ENCODE measurements at places on chromosomes 11 and 22.

DNA sequence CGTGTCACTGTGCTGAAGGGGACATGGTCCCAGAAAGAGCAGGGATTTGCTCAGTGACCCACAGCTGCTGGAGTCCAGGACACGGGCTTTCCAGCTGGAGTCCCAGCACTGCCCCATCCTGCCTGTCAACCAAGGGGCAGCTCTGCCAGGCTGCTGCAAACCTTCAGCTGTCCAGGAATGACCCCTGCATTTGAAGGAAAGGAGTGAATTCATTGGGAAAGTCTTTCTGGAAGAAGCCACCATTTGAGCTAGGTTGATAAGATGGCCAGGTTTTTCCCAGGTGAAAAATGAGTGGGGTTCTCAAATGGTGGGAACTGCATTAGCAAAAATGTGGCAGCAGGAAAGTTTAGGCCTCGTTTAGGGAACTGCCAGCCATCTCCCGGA is 9.4 kb downstream of the KCNK7 start:
- DNase-seq = no peak

- no peak for DNase-seq
Measured at GRCh38 chr11:121936370-121936769, 179.6 kb downstream of the BLID start.

DNA sequence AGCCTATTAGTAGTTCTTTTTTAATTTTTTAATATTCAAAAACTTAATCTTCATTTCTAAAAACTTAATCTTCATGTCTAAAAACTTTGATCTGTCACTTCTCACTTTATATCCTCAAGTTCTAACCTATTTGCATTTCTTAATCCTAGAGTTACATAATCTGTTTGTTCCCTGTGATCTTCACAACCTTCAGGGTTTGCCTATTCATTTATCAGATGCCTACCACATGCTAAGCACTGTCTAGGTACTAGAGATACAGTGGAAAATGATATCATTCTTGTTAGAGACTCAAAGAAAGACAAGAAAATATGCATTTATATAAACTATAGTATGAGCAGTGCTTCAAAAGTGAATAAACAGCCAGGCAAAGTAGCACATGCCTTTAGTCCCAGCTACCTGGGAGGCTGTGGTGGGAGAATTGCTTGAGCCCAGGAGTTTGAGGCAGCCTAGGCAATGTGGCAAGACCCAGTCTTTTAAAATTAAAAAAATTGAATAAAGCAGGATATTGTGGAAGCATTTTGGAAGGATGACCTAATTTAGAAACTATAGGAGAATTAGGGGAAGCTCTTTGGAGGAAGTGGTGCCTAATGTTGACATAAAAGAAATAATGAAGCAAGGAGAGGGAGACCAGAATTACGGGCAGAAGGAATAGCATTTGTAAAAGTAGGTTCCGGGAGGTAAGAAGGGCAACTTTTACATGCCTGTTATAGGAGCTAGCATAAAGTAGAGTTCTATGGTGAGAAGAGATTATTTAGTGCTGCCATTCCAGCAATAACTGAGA is 54.4 kb upstream of the GRK2 start:
- DNase-seq = no peak

DNA sequence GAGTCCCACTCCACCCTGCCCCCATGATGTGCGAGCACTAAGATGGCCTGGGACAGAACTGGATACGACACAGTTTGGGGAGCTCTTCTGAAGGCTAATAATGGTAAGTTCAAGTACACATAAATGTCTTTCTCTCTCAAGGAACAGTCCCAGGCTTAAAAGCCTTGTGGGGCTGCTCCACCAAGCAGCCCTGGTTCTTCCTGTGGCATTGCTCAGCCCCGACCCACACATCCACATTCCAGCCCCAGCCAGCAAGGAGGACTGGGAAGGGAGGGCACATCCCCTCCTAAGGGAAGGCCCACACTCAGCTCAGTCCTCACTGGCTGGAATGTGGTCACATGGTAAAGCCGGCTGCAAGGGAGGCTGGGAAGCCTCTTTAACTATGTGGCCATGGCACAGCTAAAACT is 13.3 kb upstream of the MB start:
- DNase-seq = no peak

GRCh38 chr11:47192111-47192510 is 5.9 kb upstream of the PACSIN3 start:
- no peak for DNase-seq

- no peak for DNase-seq
Measured at GRCh38 chr11:69721106-69721505, 17.3 kb upstream of the FGF19 start.

DNA sequence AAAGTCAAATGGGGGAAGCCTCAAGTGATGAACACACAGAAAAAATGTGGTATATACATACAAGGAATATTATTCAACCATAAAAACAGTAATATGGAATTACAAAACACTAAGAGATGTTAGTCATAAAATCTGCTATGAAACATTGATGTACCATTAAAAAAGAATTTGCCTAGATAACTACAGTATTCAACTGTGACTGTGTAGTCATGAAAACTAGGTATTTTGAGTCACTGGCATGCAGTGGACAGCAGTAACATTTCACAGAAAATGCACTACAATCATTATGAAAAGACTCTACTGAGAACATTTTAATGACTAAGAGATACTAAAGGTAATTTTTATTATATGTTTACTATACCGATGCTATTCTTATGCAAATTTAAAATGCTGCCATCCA is 11.7 kb downstream of the ZNF195 start:
- DNase-seq = no peak

DNA sequence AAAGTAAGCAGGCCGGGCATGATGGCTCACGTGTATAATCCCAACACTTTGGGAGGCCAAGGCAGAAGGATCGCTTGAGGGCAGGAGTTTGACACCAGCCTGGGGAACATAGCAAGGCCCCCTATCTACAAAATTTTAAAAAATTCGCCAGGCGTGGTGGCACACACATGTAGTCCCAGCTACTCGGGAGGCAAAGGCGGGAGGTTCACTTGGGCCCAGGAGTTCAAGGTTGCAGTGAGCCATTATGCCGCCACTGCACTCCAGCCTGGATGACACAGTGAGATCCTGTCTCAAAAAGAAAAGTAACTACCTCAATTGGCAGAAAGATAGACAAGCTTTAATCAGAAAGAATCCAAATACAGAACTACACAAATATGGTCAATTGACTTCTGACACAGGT is 31.0 kb downstream of the CADM1 start:
- DNase-seq = no peak

GRCh38 chr11:99391245-99391644 is 370.5 kb downstream of the CNTN5 start:
- no peak for DNase-seq

- DNase-seq = no peak
Measured at GRCh38 chr11:110182886-110183285, 89.7 kb downstream of the ZC3H12C start.

- no peak for DNase-seq
Measured at GRCh38 chr11:88345408-88345807, 7.9 kb upstream of the CTSC start.

- no peak for DNase-seq
Measured at GRCh38 chr11:110870816-110871522, 158.7 kb upstream of the ARHGAP20 start.

DNA sequence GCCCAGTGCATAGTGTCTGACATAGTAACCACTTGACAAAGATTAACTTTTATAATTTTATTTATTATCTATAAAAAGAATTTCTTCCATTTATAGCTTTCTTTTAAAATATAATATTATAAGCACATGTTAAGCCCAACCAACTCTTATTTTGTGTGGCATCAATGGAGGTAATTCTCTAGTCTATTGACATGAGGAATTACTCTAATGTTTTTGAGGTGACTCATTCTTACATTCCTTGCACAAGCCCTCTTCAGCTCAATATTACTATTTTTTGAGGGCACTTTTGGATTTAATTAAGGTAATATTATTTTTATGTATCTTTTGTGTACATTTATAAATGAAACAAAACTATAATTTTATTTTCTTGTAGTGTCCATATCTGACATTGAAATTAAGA is 59.6 kb downstream of the AASDHPPT start:
- no peak for DNase-seq

DNA sequence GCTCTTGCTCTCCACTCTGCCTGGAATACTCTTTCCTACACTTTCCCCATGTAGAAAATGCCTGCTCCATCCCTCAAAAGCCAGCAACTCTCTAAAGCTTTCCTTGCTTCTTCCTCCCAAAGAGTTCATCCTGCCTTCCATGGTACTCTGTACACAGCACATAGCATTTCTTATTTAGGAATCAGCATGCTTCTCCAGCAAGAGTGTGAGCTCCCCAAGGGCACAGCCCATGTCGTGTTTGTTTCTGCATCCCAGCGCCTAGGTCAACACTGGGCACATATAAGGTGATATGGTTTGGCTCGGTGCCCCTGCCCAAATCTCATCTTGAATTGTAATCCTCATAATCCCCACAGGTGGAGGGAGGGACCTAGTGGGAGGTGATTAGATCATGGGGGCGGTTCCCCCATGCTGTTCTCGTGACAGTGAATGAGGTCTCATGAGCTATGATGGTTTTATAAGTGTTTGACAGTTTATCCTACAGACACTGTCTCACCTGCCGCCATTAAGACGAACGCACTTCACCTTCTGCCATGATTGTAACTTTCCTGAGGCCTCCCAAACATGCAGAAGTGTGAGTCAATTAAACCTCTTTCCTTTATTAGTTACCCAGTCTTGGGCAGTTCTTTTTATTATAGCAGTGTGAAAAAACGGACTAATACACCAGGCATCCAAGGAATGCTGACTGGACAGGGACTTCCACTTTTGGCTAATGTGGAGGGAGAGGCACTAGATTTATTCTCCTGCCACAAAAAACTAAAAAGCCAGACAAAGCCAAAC is 8.2 kb downstream of the VPS37C start:
- DNase-seq = no peak

DNA sequence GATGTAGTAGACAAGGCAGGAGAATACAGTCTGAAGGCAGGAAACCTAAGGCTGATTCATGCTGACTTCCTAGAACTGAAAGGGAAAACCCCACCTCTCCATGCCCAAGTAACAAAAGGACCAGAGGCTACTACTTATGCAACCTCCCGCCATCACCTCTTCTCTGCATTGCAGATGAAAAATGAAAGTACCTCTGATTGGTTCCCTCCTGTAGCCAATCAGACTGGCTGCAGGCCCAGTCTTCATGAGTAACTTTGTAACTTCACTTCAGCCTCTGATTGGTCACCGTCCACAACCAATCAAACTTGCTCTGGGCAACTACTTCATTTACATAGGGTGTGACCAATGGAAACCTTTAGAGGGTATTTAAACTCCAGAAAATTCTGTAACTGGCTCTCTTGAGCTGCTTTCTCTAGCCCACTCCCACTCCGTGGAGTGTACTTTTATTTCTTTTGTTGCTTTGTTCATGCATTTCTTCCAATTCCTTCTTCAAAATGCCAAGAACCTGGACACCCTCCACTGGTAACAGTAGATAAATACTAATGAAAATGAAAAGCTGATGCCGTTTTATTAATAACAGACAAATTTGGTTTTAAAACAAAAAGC is 5.2 kb upstream of the MAP6 start:
- DNase-seq = no peak

DNA sequence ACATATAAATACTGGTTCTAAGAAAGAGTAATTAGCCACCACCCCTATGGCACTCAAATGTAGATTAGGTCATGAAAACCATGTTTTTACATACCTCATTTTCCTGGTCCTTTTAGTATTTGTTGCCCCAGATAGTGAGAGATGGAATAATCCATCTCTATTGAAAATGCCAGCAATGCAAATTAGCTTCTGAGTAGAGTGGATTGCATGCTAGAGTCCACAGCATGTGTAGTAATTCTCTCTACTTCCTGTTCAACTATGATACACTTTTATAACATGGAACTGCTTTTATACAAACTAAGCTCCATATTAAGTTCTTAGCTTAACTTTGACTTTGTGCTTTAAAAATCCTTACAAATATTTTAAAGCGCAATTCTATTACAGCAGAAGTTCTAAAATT is 73.2 kb downstream of the TRPC6 start:
- no peak for DNase-seq

- DNase-seq = no peak
Measured at GRCh38 chr11:86523738-86524619, 148.4 kb downstream of the ME3 start.

DNA sequence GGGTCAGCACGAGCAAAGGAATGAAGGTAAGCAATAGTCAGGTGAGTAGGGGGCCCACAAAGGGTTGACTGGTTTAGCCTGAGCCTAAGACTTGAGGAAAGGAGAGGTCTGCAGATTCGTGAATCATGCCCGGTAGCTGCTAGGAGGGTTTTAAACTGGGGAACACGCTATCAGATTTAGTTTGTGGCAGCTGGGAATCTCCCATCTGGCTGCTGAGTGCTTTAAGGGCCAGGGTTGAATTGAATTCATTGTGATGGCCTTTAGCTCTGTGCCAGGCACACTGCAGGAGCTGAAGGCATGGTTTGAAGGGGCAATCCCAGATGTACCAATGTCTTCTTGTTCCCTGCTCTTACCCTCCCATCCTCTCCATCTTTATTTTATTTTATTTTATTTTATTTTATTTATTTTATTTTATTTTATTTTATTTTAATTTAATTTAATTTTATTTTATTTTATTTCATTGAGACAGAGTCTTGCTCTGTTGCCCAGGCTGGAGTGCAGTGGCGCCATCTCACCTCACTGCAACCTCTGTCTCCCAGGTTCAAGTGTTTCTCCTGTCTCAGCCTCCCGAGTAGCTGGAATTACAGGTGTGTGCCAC is 1.9 kb upstream of the NECTIN1 start:
- DNase-seq = no peak

- DNase-seq = no peak
Measured at GRCh38 chr11:10285148-10285802, 8.7 kb downstream of the SBF2 start.

GRCh38 chr22:23571486-23571885 is 8.6 kb downstream of the IGLL1 start:
- DNase-seq = no peak

- DNase-seq = no peak
Measured at GRCh38 chr11:35583843-35584242, 34.4 kb upstream of the FJX1 start.

- DNase-seq = no peak
Measured at GRCh38 chr11:15569305-15570025, 454.7 kb downstream of the INSC start.

DNA sequence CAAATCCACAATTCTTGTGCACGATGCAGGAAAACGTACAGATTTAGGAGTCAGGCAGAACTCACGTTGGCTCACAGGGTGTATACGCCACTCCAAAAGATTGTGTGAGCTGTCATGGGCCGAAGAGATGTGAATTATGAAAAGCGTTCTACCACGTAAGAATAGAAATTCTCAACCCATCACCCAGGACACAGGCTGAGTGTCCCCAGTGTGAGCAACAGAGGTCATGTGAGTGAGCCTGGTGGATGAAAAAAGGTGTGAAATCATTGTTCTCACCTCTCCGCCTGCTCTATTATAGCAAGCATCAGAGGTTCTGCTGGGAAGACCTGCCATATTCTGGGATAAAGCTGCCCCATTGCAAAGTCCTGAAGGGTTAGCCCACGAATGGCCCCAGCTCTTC is 235.0 kb downstream of the MN1 start:
- DNase-seq = no peak

DNA sequence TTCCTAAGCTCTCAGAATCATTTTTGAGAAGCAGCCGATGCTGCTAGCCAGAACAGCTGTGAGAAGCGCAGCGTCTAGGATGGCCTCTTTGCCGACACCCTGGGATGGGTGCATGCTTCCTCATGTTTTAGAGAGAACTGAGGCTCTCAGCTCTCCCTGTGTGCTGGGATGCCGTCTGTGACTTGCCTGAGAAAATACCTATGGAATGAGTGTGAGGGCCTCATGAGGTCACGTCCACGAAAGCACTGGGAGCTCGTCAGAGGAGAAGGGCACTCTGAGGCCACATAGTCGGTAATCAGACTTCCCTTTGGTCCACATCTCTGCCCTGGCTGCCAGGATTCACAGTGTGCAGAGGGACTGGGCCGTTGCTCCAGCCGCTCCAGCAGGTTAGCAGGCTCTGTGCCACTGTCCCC is 54.7 kb downstream of the MICAL3 start:
- no peak for DNase-seq

All from esophagus squamous epithelium (tissue), 5 donors.